Thymus (tissue), 14 donors: ENCODE measurements at places on chromosomes 13 and 19.

DNA sequence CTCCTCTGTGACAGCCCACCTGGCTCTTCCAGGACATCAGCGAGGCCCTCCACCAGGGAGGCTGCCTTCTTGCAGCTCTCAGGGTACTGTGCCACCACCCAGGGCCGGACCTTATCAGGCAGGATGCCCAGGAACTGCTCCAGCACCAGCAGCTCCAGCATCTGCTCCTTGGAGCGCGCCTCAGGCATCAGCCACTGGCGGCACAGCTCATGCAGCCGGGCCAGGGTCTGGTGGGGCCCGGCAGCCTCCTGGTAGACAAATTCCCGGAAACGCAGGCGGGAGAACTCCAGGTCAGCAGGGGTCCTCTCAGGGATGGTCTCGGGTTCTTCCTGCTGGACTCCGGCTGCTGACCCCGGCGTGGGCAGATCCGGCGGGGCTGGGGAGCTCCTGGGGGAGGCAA, 8.2 kb downstream of the ZSCAN18 start:
- no peak for DNase-seq

- no peak for DNase-seq
These were observed 1459.5 kb upstream of the PCDH20 start for GRCh38 chr13:62875118-62875640.

DNA sequence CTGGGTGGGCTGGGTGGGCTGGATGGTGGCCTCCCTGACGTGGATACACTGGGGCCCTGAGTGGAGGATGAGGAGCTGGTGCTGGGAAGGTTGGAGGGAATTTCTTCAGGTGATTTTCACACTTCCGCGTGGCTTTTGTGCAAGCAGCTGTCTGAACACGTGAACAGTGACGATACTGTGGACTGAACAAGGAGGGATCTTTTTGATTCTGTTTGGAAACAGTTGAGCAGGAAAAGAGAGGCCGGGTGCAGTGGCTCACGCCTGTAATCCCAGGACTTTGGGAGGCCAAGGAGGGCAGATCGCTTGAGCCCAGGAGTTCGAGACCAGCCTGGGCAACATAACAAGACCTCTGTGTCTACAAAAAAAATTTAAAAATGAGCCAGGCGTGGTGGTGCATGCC, 9.1 kb upstream of the GTF2F1 start:
- no peak for DNase-seq

DNA sequence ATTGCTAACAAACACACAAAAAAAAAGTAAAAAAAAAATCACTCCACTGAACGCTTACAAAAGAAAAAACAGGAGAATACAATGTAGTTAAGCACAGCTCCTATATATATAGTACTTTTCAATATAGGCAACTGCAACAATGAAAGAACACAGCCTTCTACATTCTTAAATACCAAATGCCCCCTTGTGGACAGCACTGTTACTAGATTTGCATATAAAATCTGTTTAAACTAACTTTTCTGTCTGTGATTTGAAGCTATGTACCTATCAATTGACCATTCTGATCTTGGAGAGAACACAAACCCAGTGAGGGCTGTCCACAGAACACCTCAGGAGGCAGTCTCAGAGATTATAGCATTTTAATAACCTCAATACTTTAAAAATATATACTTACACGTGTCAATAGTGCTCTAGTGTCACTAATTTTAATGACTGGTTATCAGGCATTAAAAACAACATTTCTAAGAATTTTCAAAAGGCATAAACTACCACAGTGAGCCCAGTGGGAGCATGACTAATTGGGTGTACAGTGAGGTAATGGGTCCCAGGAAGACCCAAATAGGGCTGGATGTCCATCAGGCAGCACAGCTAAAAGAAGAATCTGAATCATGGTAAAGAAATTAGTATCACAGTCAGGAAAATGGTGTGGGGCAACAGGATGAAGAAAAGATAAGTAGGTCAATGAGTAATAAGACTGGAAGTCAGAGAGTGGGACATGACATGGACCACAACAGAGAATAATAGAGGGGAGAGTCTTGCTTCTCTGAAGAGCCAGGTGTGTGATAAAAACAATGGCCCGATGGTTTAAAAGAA, 22.2 kb downstream of the CCDC169 start:
- DNase-seq = no peak

DNA sequence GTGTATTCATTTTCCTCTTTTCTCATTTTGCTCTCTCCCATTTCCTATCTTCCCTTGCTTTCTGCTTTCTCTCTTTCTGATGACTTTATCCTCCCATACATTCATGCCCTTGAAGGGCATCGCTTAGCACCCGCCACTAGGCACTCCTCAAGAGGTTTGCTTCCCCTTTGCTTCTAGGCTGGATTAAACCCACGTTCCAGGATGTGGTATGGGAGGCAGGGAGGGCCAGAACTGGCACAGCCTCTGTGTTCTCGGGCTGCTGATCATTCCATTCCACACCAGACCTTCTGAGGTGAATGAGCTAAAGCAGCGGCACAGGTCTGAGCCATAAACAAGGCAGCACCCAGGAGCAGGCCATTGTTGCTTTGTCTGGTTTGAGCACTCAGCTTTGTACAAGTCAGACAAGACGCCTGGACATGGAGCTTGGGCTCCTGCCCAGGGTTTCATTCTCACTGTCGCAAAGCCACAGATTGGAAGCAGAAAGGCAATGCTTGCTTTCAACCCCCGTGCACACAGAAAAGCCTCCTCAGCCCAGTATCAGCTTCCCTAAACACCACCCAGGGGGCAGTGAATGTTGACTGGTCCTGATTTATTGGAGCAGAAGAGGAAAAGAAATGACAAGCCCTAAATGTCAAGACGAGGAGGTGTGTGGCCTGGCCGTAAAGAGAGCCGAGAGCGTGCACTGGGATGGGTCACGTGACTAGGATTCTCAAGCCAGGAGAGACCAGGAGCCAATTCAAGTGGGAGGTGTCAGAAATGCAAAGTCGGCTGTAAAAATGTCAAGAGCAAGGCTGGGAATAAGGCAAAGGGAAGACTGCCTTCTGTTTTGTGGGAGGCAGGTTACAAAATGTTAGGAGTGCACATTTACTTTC, 218.0 kb upstream of the SERP2 start:
- DNase-seq = no peak

DNA sequence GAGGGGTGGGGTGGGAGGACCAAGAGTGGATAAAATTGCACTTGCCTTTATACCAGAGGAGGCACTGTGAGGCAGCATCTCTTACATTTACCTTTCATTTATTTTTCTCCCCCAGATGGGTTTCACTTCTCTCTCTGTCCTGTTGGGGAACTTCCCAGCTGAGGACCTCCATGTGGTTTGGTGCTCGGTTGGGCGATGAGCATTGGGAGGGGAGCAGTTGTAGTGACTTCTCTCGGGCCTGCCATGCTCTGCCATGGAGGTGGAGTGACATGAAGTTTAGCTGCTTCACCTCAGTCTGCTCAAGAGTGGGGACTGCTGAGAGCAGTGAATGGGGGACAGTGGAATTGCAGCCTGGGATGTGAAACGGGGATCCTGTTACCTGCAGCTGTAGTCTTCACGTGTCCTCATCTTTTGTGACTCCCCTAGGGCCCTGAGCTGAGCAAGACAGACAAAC, 23.1 kb upstream of the CXCL17 start:
- DNase-seq = no peak

GRCh38 chr13:112442483-112443090, 66.4 kb downstream of the SPACA7 start:
- DNase-seq = no peak

GRCh38 chr19:4186087-4186993, 3.9 kb downstream of the ANKRD24 start:
- no peak for DNase-seq

DNA sequence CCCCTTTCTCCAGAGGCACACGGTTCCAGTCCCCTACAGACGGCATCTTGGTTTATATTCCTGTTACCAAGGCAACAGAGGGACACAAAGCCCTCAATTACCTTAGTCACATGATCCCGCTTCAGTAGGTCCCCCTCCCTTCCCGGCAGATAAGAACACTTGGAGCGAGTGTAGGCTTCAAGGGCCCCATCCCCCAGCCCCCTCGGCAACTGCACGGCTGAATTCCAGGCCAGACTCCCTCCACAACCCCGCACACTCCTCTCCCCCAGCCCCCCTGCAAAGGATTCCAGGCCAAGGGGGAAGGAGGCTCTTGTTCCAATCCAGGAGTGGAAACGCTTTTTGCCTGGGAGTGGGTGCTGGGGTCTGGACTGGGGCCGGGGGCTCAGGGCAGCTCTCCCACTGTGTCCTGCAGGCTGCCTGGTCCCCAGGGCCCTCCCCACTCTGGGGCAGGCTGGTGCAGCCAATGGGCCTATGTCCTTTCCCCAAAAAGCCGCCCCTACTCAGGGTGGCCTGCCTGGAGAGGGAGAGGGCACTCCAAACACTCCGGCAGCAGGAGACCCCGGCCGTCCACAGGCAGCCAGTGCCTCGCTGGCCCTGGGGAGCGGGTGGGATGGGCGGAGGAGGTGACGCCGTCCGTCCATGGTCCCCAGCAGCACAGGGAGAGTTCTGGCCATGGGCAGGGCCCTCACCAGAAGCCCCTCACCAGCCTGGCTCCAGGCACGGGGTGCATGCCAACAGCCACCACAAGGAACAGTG, 62.6 kb downstream of the MLLT1 start:
- DNase-seq = no peak

DNA sequence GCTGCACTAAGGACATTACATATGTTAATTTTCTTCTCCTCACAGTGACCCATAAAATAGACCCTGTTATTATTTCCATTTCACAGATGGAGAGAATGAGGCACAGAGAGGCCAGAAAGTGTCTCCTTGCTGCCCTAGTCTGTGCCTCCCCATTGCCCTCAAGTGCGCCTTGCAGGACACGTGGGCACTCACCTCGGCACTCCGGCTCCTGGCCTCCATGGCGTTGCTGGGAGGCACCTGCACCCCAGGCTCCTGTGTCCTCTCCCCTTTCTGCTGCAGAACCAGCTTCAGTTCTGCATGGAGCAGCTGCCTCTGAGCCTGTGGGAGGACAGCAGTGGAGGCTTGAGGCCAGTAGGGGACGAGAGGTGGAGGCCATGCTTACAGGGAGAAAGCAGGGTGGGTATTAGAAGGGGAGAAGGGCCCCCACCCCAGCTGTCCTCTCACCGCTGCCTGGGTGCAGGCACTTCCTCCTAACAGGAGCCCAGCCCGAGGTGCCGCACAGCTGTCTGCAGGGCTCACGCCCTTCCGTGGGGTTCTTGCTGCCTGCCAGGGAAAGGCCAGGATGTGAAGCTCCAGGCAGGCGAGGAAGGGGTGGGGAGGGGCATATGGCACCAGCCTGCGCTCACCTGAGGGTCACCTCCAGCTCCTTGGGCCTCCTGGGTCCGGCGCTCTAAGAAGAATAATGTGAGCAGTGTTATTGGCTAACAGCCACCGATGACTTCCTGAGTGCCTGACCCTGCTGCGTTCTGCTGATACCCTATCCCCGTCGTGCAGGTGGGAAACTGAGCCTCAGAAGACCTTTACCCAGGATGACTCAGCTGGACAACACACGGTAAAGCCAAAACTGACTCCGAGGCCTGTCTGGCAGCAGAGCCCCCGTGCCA, 5.2 kb downstream of the PRX start:
- DNase-seq = no peak

- DNase-seq = no peak
These were observed 115.6 kb downstream of the POU4F1 start for GRCh38 chr13:78487707-78488106.

GRCh38 chr19:38386300-38386970, 1.4 kb downstream of the GGN start:
- no peak for DNase-seq

GRCh38 chr13:30743319-30744055, 8.1 kb downstream of the ALOX5AP start:
- no peak for DNase-seq

GRCh38 chr13:84399320-84400085, 517.2 kb upstream of the SLITRK1 start:
- no peak for DNase-seq

GRCh38 chr19:12331211-12331941, 2.1 kb downstream of the ZNF563 start:
- peak; percentile 28 for DNase-seq

DNA sequence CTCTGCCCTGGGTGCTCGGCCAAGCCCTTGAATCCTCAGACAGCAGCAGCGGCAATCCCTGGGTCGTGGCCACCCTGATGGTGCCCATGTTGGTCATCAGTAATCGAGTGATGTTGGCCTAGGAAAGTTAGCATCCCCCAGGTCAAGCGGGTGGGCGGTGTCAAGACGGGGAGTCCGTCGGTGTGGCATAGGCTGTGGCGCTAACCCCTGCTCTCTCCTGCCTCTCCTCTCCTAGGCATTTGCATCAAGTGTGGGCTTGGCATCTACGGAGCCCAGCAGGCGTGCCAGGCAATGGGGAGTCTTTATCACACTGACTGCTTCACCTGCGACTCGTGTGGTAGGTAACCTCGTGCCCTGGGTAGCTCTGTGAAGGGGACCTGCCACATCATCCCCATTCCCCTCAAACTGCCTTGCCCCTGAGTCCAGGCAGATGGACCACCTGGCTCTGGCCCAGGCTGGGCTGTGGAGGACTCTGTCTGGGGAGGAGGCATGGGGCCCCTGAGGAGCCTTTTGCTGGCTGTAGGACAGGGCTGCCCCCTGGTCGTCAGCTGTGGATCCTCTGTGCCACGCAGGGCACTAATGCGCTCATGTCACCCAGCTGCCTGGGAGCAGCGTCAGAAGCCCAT, 8.7 kb downstream of the WTIP start:
- DNase-seq = no peak

DNA sequence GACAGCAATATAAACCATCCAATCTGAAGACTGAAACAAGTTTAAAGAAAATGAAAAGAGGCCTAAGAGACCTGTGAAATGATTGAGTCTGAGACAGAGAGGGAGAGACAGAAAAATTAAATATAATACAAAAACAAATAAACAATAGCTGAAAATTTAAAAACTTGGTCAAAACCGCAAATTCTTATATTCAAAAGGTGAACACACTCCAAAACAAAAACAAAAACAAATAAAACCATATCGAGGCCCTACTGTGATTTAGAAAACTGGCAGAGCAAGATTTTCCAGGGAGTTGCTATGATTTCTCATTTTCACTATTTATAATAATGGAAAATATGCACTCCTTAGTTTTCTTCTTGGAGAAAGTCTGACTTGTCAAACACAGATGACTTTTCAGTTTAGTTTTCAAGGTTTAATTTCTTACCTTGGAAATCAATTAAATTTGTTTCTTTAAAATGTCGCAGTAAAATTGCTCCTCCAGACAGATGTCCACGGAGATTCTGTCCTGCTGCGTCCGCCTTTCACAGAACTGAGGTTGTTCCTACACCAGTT, 1420.3 kb downstream of the UQCRFS1 start:
- no peak for DNase-seq

GRCh38 chr13:61410669-61411297, 4.9 kb downstream of the PCDH20 start:
- DNase-seq = no peak

DNA sequence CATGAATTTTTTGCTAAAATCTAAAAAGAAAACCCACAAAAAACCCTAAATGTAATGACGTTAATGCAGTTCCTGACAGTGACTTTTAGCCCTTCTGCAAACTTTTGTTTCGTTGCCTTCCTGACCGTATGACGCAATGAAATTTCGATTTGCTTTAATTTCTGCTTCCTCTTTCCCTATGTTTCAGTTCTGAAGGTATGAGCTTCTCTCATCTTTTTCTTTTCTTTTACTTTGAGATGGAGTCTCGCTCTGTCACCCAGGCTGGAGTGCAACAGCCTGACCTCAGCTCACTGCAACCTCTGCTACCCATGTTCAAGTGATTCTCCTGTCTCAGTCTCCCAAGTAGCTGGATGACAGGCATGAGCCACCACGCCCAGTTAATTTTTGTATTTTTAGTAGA, 6.1 kb upstream of the LILRA5 start:
- DNase-seq = no peak

- peak; percentile 85 for DNase-seq
These were observed 8.1 kb downstream of the RINL start for GRCh38 chr19:38869836-38870607.
